GM23338 (cell line): ENCODE measurements at places on chromosomes 13 and 19.
A peak's percentile ranks its signal among the peaks of the same experiment; 100 is the strongest.

DNA sequence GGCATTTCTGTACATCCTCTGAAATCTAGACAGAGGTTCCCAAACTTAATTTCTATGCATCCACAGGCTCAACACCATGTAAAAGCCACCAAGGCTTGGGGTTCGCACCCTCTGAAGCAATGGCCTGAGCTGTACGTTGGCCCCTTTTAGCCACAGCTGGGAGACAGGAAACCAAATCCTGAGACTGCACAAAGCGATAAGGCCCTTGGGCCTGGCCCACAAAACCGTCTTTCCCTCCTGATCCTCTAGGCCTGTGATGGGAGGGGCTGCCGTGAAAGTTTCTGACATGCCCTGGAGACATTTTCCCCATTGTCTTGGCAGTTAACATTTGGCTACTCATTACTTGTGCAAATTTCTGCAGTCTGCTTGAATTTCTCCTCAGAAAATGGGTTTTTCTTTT, 766.4 kb downstream of the GPC5 start:
- peak; percentile 43 for DNase-seq

DNA sequence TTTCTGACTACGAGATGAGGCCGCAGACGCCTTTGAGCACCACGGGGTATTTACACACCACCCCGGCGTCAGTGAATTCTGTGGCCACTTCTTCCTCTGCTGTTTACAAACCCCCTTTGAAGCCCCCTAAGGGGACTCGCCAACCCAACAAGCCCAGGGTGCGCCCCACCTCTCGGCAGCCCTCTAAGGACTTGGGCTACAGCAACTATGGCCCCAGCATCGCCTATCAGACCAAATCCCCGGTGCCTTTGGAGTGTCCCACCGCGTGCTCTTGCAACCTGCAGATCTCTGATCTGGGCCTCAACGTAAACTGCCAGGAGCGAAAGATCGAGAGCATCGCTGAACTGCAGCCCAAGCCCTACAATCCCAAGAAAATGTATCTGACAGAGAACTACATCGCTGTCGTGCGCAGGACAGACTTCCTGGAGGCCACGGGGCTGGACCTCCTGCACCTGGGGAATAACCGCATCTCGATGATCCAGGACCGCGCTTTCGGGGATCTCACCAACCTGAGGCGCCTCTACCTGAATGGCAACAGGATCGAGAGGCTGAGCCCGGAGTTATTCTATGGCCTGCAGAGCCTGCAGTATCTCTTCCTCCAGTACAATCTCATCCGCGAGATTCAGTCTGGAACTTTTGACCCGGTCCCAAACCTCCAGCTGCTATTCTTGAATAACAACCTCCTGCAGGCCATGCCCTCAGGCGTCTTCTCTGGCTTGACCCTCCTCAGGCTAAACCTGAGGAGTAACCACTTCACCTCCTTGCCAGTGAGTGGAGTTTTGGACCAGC, 5.3 kb downstream of the SLITRK5 start:
- peak; percentile 76 for DNase-seq

DNA sequence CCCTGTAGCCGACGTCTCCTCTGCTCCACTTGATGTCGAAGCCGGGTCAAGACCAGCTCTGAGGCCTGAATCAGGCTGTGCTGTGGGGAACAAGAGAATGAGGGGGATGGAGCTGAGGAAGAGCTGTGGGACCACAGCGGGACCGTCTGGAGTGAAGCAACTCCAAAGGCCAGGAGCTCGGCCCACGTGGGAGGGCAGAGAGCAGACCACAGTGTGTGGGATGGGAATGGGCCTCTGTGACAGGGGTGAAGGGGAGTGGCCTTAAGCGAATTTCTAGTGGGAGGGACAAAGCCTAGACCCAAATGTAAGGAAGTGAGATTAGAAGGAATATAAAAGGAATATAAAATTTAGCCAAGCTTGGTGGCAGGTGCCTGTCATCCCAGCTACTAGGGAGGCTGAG, 3.8 kb upstream of the SLC8A2 start:
- no peak for DNase-seq

GRCh38 chr13:33799950-33800592, 17.9 kb upstream of the RFC3 start:
- peak; percentile 37 for DNase-seq

GRCh38 chr13:23020246-23020843, 160.4 kb upstream of the SGCG start:
- peak; percentile 71 for DNase-seq

GRCh38 chr19:1779574-1779973, 26.3 kb downstream of the ONECUT3 start:
- DNase-seq, result no peak

DNA sequence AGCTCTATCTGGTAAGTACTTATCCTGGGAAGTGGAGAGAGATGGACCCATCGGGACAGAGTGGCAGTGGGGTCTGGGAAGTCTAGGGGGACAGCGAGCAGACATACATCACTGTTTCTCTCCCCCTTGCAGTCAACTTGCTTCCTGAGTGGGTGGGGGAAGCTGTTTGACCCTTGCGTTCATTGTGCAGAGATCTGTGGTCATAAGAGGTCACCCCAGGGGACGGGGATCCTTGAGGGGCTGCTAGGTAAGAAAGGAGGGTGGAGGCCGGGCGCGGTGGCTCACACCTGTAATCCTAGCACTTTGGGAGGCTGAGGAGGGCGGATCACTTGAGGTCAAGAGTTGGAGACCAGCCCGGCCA, 474 bp downstream of the ARHGEF18 start:
- no peak for DNase-seq

- peak; percentile 70 for DNase-seq
Measured at GRCh38 chr13:47816831-47817230, 184.2 kb downstream of the SUCLA2 start.

- DNase-seq, result no peak
Measured at GRCh38 chr19:12085074-12085818, 20.7 kb downstream of the ZNF844 start.

DNA sequence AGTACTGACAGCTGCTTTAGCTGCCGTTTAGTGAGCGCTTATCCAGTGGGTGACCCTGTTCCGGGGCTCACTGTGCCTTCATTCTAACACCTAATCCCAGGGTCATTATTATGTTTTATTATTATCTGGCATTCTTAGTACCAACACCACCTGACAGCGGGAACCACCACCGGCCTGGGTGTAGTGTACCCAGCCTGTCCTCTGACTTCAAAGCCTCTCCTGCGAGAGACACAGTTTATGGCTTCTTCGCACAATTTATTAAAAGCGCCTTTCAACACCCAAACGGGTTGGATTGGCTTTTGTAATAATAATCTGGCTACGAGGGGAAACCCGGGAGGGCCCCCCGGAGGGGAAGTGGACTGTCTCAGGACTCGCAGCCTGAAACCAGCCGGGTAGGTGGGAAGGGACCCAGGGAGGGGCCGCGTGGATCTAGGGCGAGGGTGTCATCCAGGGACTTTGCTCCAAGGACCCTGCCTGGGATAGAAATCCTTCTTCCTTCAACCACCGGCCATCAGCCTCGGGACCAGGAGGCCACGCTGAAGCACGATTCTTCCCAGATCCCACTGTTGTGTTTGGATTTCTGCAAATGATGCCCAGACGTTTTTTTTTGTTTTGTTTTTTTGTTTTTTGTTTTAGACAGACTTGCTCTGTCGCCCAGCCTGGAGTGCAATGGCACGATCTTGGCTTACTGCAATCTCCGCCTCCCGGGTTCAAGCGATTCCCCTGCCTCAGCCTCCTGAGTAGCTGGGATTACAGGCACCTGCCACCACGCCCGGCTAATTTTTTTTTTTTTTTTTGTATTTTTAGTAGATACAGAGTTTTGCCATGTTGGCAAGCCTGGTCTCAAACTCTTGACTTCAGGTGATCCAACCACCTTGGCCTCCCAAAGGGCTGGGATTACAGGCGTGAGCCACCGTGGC, 1.6 kb upstream of the ZBTB7A start:
- DNase-seq, result no peak

DNA sequence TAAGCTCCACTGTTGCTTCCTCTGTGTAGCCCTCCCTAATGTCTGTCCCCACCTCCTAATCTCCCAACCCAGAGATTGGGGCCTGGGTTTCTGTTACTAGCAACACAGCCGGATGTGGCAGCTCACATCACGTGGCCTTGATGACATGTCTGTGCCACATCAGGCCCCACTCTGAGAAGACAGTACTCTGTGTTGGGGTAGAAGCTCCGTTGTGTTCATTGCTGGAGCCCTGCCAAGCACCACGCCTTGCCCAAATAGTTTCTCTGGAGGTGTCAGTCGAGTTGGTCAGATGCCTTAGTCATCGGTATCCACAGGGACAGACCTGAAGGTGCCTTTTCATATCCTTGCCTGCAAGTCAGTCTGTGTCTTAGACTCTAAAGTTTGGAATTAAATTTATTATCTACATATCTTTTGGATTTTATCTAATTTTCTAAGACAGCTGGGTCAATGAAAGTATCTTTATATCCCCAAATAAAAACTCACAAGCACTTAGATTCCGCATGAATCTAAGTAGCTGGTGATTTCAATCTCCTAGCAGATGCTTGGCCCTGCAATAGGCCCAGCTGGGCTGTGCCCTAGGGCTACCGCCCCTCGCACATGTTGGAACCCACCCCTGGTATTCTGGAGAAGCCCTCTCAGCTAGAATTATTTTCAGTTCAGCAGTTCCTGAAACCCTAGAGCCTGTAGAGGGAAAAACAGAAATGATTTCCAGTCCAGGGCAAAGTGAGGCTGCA, 204.0 kb upstream of the TSHZ3 start:
- no peak for DNase-seq

- peak; percentile 91 for DNase-seq
Measured at GRCh38 chr13:73075546-73075945, 16.7 kb downstream of the KLF5 start.

DNA sequence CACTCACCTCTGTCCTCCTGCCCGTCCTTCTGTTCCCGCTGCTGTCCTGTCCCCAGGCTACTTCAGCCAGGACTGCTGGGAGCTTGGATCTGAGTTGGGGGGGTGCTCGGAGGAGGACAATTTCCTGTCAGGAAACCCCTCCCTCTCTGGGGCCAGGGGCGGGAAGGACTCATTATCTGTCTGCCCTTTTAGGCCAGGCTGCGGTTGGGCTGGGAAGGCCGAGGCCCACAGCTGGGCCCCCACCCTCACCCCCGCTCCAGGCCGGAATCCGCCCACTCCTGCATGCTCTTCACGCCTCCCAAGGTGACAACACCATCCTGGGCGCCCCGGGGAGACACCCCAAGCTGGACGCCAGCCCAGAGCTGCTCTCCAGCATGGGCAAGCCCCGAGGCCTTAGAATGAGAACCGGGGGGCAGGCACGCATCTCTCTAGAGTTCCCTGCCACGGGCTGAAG, at the start of gene EXOC3L2:
EXOC3L2 (minus strand) TSS at position 74 of the 454 bp plus-strand sequence. CDS start 6,362 bp downstream, outside the sequence.
- DNase-seq, result no peak

GRCh38 chr19:54253331-54254194, 3.5 kb downstream of the LILRB5 start:
- no peak for DNase-seq

- no peak for DNase-seq
Measured at GRCh38 chr13:78998630-78999315, 339.8 kb upstream of the OBI1 start.

- DNase-seq, result no peak
Measured at GRCh38 chr19:50558449-50558848, 9.8 kb downstream of the LRRC4B start.

DNA sequence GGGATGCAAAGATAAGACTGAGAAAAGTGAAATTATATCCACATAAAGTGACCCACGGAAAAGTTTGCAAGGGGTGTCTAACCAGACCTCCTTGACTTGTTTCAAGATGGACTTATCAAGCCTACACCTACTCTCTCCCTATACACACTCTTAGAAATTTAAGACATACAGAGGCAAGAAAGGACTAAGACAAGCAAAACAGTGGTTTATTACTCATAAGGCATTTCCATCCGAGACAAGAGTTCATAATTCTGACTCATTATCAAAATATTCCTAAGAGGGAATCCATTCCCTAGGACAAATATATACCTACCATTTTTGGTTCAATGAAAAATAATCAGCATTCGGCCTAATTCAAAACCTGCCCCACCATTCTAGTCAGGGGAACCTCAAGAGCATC, 232.6 kb upstream of the GPC6 start:
- no peak for DNase-seq

DNA sequence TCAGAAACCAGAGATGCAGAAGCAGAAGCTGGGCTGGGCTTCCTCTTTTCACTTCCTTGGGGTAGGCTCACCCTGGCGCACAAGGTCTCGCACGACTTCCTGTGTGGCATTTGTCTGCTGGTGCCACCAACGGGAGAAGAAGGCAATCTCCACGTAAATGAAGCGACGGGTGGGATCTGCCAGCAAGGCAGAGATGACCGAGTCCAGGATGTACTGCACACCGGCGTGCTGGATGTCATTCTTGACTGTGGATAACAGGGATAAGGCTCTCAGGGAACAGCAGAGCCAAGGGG, 1.3 kb downstream of the MAN2B1 start:
- DNase-seq, result no peak

DNA sequence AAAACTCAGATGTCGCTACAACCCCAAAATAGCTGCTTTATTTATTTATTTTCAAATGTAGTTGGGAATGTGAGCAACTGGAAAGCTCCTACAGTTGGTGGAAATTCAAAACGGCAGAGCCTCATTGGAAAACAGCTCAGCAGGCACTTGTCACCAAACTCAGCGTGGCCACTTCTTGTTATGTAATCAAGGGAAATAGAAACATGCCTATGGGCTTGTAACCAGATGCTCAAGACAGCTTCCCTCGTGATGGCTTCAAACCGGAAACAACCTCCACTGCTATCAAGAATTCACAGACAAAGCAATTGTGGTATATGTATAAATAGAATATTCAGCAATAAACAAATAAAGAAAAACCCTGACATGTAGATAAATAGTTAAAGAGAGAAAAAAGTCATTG, 627.8 kb upstream of the SLC10A2 start:
- DNase-seq, result peak; percentile 51

- DNase-seq, result peak; percentile 63
Measured at GRCh38 chr19:14405380-14405757, 13.8 kb downstream of the DDX39A start.

DNA sequence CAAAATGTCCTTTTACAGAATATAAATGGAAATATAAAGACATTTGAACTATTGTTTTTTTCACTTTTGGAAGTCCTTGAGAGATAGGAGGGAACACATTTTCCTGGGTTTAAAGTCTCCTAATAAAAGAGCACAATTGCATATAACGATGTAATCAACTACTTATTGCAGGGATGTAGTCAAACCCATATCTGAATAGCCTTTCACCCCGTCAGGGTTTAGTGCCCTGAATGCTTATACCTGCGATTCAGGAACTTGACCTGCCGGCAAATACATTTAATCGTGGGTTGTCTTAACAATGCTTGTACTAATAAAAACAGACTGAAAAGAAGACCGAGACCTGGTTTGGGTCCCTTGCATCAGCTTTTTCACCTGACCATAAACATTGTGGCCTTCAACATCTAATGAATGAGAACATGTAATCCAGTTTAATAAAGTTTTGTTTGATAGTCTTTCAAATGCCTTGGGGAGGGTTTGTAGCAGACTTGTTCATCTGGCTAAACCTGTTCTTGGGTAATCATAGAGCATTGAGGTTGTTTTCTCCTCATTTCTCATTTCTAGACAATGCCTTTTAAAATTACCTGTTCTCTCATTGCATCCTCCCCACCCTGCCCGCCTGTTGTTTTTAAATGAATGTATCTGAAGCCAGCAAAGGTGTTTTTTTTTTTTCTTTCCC, 7.0 kb downstream of the KLF5 start:
- DNase-seq, result peak; percentile 18

- no peak for DNase-seq
Measured at GRCh38 chr19:5333581-5334365, 6.8 kb downstream of the PTPRS start.

- peak; percentile 49 for DNase-seq
Measured at GRCh38 chr13:81987159-81987558, 1646.2 kb upstream of the SPRY2 start.
